Activated CD4-positive, alpha-beta T cell treated with anti-CD3 and anti-CD28 coated beads for 4 hours (primary cell): ENCODE measurements at places on chromosomes 2 and 18.

DNA sequence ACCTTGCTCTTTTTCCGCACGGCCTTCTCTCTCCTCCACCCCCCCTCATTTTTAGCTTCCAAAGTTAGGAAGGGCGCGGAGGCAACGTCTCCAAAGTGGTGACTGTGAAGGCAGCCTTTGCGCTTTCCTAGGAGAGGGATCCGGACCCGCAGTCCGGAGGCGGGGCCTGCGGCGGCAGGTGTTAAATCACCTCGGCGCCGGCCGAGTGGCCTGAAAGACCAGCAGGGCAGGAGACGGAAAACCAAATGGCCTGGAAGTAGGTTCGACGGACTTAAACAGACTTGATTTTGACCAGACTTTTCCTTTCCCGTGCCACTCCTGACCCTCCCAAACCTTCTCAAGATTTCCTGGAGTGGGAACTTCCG, 615 bp downstream of the GORASP2 start:
- DNase-seq, result peak; percentile 46

GRCh38 chr2:101962309-101962708, 29.5 kb upstream of the IL1R2 start:
- no peak for DNase-seq

DNA sequence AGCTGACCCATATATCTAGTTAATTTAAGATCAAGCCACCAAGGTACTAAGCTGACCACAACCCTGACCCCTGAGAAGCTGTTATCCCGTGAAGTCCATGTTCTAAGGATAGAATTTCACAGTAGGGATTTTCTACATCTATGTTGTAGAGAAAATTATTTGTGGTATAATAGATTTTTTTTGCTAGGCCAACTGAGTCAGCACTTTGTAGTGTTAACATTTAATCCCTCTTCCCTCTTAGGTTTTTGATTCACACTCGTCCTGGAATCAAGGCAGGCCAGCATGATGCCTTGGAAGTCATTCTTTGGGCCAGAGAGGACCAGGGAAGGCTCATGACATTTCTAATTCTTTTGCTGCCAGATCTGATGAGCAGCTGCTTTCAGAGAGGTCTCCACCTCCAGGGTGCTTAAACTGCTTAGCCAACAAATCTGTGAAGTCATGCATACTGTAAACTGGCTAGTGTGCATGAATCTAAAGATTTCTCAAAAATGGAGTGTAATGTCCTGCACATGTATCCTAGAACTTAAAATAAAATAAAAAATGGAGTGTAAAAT, 102.5 kb downstream of the RBM43 start:
- DNase-seq, result no peak

DNA sequence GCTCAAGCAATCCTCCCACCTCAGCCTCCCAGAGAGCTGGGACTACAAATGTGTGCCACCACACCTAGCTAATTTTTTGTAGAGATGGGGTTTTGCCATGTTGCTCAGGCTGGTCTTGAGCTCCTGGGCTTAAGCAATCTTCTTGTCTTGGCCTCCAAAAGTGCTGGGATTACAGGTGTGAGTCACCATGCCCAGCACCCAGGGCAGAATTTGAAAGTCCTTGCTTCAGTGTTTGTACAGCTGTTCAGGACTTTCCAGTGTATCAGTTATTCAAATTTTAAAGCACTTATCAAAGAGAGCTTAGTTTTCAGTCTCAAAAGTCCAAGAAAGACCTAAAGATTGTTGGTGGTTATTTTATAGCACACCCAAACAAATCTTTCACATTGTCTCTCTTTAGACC, 43.6 kb upstream of the VPS54 start:
- no peak for DNase-seq

DNA sequence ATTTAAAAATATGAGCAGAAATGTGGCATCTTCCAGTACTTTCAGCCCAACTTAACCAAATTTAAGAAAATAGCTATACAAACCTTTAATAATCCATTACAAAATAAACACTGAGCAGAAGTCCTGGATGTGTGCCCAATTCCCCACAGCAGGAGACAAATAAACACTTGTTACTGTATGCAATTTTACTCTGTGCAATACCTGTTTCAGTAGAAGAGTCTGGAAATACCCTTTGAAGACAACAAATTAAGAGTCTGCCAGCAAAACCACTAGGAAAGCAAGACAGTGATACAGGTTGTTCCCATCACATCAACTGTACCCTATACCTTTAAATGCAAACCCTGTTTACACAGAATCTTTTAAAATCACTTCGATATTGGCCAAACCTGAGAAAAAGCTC, 41.4 kb upstream of the RNU4ATAC start:
- no peak for DNase-seq
